Stimulated activated CD8-positive, alpha-beta memory T cell treated with anti-CD3 and anti-CD28 coated beads, Interleukin-15, amount 100 ng/mL, for 48 hours (primary cell): ENCODE measurements at places on chromosomes 13 and 19.

GRCh38 chr19:17021793-17022590 is 4.6 kb downstream of the CPAMD8 start:
- no peak for DNase-seq

GRCh38 chr19:15701757-15702533 is 25.9 kb upstream of the OR10H2 start:
- DNase-seq = no peak

- no peak for DNase-seq
Measured at GRCh38 chr13:87120476-87120875, 550.7 kb upstream of the SLITRK5 start.

DNA sequence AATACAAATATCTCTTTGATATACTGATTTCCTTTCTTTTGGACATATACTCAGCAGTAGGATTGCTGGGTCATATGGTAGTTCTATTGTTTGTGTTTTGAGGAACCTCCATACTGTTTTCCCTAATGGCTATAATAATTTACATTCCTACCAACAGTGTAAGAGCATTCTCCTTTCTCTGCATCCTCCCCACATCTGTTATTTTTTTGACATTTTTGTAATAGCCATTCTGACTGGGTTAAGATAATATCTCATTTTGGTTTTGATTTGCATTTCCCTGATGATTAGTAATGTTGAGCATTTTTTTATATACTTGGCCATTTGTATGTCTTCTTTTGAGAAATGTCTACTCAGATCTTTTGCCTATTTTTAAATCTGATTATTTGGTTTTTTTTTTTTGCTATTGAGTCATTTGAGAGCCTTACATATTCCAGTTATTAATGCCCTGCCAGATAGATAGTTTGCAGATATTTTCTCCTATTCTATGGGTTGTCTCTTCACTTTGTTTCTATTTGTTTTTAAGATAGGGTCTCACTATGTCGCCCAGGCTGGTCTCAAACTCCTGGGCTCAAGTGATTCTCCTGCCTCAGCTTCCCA is 95.7 kb downstream of the FNDC3A start:
- DNase-seq = no peak

- no peak for DNase-seq
Measured at GRCh38 chr19:27851002-27851481, 1361.9 kb downstream of the UQCRFS1 start.

- no peak for DNase-seq
Measured at GRCh38 chr13:50348371-50348770, 333.1 kb downstream of the KCNRG start.

DNA sequence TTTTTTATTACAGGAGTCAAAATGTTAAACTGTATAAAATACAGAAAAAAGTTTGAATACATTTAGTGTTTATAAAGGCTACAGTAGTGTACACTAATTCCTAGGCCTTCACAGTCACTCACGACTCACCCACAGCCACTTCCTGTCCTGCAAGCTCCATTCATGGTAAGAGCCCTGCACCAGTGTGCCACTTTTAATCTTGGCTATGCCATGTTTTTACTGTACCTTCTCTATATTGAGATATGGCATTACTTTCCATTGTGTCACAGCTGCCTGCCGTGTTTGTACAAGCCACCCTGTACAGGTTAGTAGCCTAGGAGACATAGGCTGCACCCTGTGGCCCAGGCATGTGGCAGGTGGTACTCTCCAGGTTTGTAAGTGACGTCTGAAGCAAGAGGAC is 32.1 kb downstream of the C1QTNF9 start:
- no peak for DNase-seq

GRCh38 chr13:105678072-105678471 is 857.4 kb downstream of the EFNB2 start:
- no peak for DNase-seq

GRCh38 chr13:51801631-51802099 is 2.3 kb downstream of the DHRS12 start:
- DNase-seq = no peak

DNA sequence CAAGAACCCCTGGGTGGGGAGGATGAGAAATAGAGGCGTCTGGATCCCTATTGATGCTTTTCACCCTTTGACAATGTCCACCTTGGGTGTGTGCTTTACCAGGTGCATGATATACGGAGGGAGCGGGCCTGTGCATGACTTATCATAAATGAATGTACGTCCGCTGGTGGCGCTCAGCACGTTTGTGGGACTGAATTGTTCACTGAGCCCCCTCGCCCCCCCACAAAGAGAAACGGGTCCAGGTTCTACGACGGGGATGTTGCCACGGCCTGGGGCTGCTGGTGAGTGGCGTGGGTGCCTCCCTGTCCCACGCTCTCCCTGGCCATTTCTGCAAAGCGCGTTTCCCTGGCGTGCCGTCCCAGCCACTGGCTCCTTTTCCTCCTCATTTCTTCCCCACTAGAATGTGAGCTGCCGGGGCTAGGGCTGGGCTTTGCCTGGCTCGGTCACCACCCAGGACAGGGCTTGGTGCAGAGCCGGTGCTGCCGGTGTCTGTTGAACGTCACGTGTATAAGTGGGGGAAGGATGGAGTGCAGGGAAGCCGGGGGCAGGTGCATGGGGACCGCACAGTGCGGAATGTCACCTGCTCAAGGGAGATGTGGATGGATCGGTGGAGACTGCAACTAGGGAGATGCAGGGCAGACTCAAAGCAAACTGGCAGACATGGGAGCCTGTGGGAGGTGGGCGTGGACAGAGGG is 21.6 kb downstream of the LRRC4B start:
- DNase-seq = no peak

DNA sequence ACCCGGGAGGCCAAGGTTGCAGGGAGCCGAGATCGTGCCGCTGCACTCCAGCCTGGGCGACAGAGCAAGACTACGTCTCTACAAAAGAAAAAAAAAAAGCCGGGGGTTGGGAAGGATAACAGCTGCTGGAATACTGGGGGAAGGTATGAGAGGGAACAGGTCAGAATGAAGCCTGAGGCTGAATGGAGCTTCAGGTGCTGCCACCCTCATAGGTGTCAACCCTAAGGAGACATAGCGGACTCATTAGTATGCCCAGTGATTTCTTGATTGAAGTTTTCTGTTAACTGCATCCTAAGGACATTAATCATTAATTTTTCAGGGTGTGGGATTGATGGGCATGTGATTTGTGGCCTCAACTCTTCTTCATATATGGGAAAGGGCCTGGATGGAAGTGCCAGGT is 6.0 kb downstream of the SMARCA4 start:
- DNase-seq = no peak

DNA sequence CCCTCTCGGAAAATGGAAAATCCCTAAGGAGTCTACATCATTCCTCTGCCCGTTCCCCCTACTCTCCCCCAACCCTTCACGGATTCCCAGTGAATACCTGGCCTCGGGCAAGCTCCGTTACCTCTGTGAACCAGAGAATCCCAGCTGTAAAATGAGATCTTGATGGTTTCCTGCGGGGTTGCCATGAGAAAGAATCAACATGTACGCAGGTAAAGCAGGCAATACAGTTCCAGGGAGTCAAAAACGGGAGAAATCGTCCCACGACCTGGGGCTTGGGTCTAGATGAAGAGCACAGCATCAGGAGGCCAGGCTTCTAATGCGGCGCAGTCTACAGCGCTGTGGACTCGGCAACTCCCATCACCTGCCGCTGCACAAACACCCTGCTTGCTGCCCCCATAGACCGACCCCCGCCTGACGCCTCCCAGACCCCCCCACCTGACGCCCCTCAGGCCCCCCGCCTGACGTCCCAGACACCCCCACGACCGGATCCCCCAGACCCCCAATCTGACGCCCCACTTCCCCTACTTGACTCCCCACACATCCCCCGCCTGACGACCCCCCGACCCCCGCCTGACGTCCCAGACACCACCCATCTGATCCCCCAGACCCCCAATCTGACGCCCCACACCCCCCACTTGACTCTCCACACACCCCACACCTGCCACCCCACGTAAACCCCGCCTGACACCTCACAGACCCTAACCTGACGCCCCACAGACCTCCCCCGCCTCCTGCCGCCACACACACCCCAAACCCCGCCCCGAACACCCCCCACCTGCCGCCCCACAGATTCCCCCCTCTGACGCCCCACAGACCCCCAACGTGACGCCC is 680 bp downstream of the LIG4 start:
- DNase-seq = no peak

GRCh38 chr19:4327252-4327876 is 11.3 kb downstream of the STAP2 start:
- peak; percentile 82 for DNase-seq

- DNase-seq = no peak
Measured at GRCh38 chr19:41408256-41408655, 10.6 kb downstream of the BCKDHA start.

- no peak for DNase-seq
Measured at GRCh38 chr19:3669082-3669946, 31.0 kb downstream of the PIP5K1C start.

- no peak for DNase-seq
Measured at GRCh38 chr13:91058066-91058465, 289.4 kb upstream of the MIR17HG start.

GRCh38 chr19:29499261-29499920 is 26.4 kb upstream of the VSTM2B start:
- DNase-seq = no peak

- no peak for DNase-seq
Measured at GRCh38 chr13:40143559-40143958, 488.1 kb downstream of the COG6 start.

- DNase-seq = no peak
Measured at GRCh38 chr13:101757446-101758039, 305.1 kb downstream of the ITGBL1 start.

DNA sequence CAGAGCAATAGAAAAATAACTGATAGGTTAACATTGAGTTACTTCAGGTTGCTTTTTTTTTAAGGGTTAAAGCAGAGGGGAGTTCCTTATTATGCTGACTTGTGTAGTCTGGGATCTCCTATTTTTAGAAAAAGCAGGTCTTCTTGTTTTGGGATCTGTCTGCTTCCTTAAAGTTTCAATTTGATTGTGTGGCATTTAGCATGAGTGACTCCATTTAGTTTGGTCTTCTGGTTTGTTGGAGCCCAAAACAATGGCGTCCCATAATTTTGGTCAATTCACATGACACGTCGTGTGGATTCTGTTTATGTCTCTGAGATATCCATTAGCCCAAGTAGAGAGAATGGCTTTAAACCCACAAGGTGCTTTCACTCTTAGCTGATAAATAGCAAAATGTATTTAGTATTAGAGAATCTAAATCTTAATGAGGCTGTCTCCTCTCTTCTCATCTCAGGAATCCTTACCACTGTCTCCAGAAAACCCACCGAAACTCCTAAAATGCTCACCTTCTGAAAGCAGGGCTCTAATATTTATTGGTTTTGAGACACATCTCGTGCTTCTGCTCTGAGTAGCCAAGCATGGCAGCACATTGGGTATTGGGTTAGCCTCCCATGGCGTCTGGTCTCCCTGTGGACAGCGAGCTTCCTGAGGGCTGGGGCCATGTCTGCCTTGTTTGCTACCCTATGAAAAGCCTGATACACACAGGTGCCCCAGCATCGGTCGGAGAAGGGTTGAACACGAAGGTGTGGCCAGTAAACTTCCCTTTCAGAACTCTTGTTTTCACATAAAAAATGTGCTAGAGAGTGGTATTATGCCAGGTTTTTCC is 67.2 kb upstream of the GPR183 start:
- DNase-seq = no peak

DNA sequence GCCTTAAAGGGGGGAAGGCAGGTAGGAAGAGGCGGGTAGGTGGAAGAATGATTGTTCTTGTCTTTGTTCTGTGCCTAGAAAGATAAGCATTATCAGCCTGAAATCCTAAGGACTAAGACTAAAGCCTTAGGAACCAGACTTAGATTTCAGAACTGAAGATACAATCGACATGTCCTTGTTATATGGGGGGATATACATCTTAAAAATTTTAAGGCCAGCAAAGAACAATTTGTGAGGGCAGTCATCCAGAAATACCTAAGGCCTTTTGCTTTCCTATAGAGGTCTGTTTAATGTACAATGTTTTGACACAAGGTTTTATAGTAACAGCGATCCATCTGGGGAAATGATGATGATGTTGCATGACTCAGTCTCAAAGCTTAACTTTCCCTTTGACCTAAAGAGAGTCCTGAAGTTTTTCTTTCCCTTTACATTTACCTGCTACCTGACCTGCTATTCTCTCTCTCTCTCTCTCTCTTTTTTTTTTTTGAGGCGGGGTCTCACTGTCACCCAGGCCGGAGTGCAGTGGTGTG is 20.2 kb upstream of the CEACAM6 start:
- DNase-seq = no peak

- no peak for DNase-seq
Measured at GRCh38 chr13:98141509-98142379, 1.1 kb upstream of the FARP1 start.

- DNase-seq = no peak
Measured at GRCh38 chr19:19134687-19135158, 3.6 kb downstream of the TMEM161A start.

GRCh38 chr19:4980838-4981680 is 12.1 kb downstream of the KDM4B start:
- DNase-seq = no peak

DNA sequence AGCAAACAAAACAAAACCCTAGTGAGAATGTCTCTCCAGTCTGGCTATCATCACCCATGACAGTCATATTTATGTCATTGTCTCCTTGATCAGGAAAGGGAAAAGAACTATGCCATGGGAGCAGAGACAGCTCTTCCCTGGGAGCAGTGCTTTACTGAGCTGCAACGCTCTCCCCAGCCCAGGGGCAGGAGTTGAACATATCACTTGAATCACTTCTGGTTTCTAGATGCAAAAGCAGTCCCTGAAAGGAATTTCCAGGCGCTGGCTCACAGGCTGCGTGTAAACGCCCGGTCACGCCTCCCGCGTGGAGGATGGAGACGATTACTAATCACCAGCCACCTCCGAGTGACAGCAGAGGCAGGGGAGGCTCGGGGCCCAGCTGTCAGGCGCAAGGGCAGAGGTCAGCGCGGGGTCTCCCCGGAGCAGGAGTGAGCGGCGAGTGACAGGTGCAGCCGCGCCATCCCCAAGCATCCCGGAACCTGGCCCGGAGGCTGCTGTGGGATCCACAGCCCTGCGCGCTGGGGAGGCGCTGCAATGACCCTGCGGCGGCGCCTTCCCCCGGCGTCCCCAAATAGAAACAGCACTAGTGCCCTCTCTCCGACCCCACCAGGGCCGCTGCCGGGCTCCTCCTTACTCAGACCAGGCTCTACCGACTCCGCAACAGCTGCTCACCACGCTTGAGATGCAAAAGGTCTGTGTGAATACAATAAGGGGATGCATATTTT is 23.5 kb upstream of the DCLK1 start:
- DNase-seq = no peak

GRCh38 chr13:33127009-33127551 is 110.9 kb downstream of the KL start:
- no peak for DNase-seq

DNA sequence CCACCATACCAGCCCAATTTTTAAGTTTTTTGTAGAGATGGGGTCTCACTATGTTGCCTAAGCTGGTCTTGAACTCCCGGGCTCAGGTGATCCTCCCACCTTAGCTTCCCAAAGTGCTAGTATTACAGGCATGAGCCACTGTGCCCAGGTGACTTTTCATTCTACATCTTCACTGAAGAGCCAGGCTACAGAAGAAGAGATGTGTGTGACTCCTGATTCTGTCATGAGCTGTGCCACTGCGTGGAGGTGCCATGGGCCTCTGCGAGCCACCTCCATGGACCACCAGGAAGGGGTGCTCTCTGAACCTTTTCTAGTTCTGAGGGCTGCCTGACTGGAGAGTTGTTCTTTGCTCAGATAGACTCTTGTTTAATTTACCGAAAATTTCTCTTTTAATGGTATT is 56.6 kb upstream of the RANBP3 start:
- no peak for DNase-seq

- no peak for DNase-seq
Measured at GRCh38 chr19:11226716-11227166, 12.7 kb upstream of the ANGPTL8 start.
